ENCODE measurements at places on chromosomes 13 and 19. TPM values are rescaled to one million over a fixed set of nuclear protein-coding genes. Genes with fewer than 3 reads are reported as not detected.

FLT3 gene
- not detected for total RNA-seq

NOVA2 gene
- total RNA-seq: 1.1 TPM

PSG3 gene
- not detected for total RNA-seq

TEX101 gene
- total RNA-seq: 0.17 TPM

ANKLE1 gene
- 0.27 TPM for total RNA-seq

HAUS8 gene
- total RNA-seq: 29.8 TPM

ZNF528 gene
- total RNA-seq: 7.8 TPM

TYROBP gene
- 10.4 TPM for total RNA-seq

IQCN gene
- 3.0 TPM for total RNA-seq

ERICH6B gene
- total RNA-seq: not detected

LATS2 gene
- total RNA-seq: 11.3 TPM

KLK4 gene
- 2.0 TPM for total RNA-seq

Measured in colonic mucosa (tissue), 4 donors.